GM13977 (cell line): ENCODE measurements at places on chromosomes 11 and 22.

DNA sequence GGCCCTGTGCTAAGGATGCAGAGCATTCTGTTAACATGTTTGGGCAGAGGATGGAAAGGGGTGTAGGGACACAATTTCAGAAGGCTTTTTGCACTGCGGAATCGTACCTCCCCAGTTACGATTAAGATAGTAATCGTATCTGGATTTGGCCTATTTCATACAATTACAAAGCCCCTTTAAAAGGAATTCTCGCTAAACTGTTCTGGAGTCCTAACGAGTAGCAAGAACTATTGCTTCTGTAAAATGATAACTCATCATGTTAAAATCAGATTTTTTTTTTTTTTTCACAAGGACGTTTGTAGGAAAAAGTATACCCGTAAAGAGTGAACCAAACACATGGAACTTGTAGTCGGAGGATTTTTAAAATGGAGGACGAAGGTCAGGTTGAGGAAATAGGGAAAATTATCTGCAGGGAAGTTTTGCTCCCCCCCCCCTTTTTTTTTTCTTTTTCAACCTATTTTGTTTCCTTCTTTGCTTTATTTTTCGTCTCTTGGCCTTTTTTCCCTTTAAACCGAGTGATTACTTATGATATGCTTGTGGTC is 934 bp downstream of the HSD17B12 start:
- no peak for DNase-seq

DNA sequence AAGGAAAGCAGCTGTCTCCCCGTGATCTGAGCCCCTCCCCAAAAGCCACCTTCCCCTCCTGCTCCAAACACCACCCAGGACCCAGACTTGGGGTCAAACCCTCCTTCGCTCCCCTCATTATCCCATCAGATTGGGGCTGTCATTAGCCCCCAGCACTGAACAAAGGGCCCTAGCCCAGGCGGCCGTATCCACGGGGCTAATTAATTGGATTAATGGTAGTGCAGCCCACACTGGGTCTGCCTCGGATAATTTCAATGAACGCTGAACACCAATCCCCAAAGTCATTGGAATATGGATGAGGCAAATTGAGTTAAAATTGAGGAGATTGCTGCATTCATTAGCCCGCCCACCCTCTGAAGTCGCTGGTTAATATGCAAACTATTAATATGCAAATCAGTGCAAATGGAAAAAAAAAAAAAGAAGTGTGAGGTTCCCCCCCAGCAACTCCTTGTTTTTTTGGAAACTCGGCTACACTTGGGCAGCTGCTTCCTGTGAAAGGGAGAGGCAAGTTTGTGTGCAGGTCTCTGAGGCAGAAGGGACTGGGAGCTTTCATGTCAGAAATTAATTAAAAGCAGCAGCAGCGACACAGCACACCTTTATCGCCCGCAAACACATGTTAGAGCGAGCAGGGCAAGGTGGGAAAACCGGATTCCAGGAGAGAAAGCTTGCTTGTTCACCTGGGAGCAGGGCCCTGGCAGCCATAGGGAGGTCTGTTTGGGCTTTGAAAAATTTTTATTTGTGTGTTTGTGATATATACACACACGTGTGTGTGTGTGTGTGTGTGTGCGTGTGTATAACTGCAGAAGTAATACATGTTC is 517.8 kb downstream of the MIAT start:
- DNase-seq, result no peak

GRCh38 chr22:47618180-47619010 is 855.9 kb downstream of the TBC1D22A start:
- no peak for DNase-seq

- no peak for DNase-seq
Observed at GRCh38 chr11:2963761-2964160, 28.4 kb downstream of the NAP1L4 start.

GRCh38 chr11:79249295-79249993 is 191.4 kb downstream of the TENM4 start:
- DNase-seq, result no peak

DNA sequence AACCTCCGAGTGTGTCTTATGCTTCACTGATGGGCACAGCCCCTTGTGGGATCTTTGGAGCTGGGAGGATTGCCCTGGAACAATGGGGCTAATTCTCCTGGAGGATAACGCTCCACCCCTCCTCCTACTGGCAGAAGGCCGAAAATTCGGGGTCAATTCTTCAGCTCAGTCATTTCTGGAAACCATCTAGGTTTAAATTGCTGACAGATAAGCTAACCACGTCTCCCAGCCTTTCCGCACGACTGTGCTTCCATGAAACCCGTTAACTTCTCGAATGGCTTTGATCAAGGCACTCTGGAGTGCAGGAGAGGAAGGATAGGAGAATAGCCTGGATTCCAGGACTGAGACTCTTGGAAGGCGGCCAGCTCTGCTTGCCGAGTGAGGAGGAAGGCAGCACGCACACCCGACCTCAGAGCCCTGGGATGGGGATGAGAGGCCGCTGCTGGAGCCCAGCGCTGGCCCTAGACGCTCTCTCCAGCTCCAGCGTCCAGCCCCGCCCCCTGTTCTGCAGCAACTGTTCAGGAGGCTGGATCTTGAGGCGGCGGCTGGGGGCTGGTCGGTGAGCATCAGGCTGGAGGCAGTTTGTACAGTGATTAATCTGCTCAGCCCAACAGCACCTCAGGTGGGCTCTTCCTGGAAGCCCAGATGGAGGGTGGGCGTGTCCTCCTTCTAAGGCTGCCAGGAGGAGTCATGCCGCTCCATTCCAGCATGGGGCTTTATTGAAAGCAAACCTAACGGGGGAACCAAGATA is 176.7 kb upstream of the NCAM1 start:
- no peak for DNase-seq

DNA sequence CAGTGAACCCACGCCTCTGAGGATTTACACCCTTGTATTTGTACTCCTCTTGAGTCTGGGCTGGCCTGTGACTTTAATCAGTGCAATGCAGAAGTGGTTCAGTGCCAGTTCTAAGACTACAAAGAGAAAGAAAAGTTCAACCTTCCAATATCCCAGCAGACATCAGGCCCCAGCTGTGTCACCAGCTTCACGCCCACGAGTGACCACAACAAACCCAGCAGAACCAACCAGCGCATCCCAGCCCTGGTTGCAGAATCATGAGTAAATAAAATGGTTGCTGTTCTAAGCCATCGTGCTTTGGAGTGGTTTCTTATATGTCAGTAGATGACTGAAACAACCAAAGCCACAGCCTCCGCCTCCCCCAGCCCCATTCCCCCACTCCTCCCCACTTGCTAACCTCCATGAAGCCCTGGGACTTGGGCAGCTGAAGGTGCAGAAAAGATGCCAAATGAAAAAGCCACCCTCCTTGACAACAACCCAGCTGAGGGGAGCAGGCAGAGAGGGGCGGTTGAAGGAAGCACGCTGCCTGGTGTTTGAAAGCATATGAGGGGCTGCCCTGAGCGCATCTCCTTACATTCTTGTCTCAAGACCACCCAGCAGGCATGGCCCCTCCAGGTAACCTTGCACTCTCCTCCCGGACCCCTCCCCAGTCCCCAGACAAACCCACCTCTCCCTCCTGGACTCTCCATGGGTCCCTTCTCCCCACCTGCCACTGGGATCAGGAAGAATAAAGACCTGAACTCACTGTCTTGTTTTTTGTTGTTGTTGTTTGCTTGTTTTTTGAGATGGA is 20.9 kb downstream of the TSKU start:
- no peak for DNase-seq

DNA sequence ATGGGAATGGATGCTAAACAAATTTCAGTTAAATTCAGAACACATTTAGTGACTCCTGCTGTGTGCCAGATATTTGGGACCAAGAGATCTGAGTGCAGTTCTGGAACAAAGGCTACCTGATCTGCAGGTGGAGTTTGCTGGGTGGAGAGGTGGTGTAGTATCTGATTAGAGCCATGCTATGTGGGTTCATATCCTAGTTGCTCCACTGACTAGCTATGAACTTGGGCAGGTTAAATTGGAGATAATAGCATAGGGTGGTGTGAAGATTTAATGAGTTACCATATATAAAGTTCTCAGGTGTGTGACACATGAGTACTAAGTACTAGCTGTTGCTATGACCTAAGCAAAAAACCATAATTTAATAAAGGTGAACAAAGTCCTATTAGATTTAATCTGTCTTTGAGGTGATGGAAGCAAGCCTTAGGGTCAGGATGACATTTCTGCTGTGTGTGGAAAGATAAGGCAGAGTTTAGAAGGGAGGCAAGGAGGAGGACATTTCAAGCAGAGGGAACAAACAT is 2.1 kb downstream of the ENDOD1 start:
- no peak for DNase-seq

DNA sequence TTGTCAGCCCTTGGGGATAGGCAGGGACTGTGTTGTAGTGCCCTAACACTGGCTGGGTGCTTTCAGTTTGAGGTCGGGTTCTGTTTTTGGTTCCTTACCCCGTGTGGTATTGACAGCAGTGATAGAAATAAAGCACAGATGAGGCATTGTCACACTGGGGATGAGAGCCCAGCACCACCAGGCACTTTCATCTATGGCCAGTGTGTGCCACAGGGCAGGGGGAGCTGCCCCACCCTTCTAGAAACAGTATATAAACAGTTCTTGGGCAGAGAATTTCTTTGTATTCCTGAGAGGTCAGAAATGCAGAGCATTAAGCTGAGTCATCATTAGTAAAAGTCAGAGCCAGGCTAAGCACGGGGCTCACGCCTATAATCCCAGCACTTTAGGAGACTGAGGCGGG is 23.1 kb upstream of the CDC42EP2 start:
- no peak for DNase-seq

DNA sequence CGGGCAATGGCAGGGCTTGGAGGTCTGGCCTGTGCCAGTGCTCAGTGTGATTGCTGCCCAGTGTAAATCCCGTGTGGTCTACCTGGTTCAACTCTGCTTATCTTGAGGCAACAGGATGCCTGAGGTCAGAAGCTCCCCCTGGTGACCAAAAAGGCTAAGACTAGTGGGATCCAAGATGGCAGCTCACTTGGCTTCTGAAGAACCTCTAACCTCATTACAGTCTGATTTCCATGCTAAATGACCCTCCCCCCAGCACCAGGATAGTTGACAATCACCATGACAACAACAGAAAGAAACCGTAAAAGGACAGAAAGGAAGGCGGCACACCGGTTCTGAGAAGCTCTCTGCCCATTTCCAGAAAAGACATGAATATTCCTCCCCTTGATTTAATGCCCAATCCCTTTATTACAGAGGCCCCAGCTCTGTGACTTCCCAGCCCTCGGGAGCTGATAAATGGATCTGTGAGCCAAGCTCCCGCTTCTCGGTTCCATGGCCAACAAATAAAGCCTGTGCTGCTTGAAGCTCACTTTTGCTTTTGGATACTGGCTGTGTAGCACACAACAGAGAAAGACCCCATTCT is 398.4 kb downstream of the CTTN start:
- no peak for DNase-seq

GRCh38 chr22:35140879-35141745 is 75.2 kb downstream of the ISX start:
- DNase-seq, result peak; percentile 72

- no peak for DNase-seq
Observed at GRCh38 chr22:31836010-31836409, 82.2 kb downstream of the DEPDC5 start.

DNA sequence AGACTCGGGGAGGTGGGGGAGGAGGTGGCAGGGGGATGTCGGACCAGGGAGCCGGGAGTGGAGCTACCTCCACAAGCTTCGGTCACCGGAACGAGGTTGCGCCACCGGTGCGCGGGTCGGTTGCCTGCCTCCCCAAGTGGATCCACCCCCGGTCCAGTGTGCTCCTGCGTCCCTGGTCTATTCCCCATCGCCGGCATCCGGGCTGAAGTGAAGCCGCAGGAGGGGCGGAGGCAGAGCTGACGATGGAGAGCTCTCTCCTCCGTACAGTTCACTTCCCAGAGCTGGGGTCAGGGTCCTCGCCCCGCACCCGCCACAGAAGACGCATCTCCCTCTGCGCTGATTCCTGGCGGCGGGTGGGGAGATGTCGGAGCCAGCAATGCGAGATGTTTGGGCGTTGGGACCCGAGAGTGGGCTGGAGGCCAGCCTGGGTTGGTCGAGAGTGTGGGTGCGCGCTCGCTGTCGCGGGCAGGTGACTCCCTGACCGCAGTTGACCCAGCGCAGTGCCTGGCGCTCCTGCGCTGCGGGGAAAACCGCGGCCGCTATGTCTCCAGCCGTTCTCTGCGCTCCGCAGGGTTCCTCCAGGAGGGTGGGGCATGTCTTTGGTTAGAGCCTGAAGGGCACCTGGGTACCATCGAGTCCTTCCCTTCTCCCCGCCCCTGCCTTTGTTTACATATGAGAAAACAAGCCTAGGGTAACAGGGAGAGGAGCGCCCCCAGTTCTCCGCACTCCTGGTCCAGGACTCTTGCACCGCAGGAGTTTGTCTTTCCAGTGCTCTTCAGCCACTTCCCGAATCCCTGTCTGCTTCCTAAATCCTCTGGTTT is 1.7 kb downstream of the C11orf96 start:
- no peak for DNase-seq

GRCh38 chr11:94781837-94782236 is 13.7 kb downstream of the AMOTL1 start:
- no peak for DNase-seq

GRCh38 chr11:97140885-97141494 is 751.2 kb downstream of the JRKL start:
- DNase-seq, result peak; percentile 4

DNA sequence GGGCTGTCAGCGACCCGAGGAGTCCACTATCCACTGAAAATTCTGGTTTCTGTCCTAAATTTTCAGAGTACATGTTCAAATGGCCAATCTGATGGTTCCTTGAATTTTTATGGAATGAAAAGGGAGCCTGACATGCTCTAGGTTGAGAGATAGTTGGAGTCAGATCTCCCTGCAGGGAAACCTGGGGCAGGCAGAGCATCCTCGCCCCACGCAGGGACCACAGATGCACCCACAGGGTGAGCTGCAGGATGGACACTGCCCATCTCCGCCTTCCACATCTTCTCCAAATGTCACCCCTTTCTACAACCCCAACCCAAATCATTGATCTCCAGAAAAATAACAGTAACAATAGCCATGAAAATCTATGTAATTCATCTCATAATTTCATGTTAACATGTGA is 114.2 kb upstream of the IGLL5 start:
- DNase-seq, result no peak

DNA sequence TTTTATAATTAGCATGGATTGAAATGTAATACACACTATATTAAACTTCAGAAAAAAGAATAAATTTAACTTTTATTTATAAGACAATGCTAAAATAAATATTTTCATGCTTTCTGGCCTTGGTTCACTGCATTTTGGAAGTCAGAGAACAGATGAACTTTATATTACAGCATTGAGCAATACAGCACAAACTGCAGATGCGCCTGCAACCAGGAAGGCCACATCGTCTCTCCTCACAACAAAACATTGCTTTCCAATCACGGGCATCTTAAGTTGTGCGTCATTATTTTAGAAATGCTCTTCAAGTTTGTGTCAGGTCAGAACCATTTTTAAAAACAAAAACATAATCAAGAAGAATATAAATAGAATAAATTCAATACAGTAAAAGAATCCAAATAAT is 89.3 kb upstream of the CEP126 start:
- DNase-seq, result no peak
